Activated CD4-positive, alpha-beta T cell treated with anti-CD3 and anti-CD28 coated beads for 1 hour (primary cell): ENCODE measurements at places on chromosomes 12 and 14.

- no peak for DNase-seq
These were observed 118.0 kb downstream of the TBX5 start for GRCh38 chr12:114287821-114288525.

- DNase-seq, result no peak
These were observed 49.2 kb downstream of the TESPA1 start for GRCh38 chr12:54935235-54935951.

DNA sequence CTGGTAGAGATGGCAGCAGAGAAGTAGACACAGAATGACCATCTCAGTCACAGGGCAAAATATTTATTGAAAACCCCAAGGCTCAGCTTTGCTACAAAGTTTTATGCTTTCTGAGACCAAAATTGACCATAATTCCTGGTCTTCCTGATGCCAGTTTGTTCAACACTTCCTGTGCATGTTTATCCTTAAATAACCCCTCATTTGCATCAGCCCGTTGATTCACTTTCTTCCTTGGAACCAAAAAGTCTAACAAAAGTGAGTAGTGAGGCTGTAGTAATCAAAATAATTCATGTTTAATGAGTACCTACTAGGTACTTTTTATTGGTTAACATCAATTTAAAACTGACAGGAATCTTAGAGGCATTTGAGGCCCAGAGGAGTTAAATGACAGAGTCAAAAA lies 51.7 kb downstream of the TRHDE start:
- DNase-seq, result no peak

DNA sequence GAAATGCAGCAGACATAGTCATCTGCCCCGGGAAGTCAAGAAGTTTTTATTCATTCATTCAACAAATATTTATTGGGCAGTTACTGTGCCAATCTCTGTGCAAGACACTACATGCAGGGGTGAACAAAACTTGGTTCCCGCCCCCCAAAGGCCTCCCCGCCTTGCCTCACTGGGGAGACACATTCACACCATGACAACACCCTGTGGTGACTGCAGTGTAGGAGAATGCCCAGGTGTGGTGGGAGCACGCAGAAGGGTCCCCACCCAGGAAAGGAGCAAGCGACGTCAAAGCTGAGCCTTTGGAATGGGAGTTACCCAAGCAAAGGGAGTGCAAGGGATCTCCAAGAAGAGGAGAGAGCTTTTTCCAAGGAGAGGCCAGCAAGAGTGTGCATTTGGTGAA lies 1.6 kb upstream of the AQP6 start:
- no peak for DNase-seq

DNA sequence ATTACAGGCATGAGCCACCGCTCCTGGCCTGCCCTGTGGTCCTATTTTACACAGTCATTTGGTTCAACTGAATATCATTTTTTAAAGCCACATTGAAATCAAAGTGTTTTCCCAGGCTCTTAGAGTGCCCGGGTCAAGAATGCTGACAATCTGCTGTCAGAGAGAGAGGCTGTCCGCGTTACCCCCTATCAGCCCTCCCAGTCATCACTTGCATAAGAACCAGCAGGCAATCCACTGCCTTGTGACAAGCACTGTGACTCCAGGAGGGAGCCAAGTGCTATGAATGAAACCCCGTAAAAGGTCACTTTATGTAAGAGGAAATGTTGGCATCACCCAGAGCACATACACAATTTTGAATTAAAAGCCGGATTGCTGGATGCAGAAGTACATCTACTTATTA lies 13.5 kb downstream of the PHLDA1 start:
- DNase-seq, result no peak

DNA sequence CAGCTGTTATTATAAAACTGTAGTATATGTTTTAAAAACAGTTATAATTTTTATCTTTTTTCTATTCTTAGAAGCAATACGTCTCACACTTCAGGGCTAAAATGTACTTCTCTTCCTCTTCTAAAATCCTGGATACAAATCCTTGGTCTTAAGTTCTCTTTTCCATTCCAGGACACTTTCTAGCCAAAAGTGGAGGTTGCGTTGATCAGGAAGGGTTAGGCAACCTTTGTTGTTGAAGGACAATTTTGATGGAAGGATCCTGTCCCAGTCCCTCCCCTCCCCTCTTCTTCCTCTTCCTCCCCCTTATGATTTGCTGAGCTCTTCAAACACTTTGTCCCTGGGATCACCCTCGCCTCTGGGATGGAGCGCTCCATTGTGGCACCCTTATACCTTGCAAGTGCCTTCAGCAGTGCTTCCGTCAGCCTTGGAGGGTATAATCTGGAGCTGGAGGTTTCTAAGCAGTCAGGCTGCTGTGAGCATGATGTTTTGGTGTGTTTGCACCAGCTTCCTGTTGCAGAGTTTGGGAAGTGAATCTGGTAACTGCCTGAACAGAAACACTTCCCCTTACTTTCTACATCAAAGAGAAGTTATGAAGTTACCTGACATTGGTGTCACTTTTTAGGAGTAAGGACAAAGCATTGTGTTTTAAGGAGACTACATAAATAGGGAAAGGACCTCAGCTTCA lies 87.4 kb upstream of the SLC38A2 start:
- no peak for DNase-seq

GRCh38 chr14:100372357-100373048 lies 49.4 kb downstream of the SLC25A47 start:
- no peak for DNase-seq

GRCh38 chr12:16605642-16606116 lies 283 bp downstream of the LMO3 start:
- DNase-seq, result no peak

DNA sequence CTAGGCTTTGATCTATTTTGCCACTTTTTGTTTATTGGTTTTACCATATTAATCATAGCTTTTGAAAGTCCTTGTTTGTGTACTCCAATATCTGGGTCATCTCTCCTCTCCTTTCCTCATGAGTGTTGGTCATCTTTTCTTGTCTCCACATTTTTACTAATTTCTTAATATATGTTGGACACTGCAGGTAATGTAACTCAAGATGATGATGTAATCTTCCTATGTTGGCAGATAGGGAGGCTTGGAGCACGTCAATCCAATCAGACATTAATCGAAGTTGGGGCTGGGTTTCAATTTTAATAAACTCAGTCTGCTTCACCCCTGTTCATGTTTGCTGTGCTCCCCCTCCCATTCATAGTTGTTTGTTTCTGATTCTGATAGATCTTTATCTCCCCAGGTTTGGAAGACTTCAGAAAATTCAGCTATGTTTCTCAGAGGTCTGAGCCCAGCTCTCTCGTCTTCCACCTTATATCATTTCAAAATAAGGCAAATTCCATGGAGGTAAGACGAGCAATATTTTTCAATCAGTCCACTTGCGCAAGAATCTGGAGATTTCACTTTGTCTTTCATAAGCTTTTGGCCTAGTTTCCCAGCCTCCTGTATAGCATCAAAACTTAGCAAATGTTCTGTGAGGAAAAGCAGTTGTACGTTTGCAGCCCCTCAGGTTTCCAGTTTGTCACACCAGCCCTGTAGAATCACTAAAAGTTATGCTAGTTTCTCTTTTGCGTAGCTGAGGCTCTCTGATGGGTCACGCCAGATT lies 504.1 kb downstream of the TMTC2 start:
- no peak for DNase-seq

DNA sequence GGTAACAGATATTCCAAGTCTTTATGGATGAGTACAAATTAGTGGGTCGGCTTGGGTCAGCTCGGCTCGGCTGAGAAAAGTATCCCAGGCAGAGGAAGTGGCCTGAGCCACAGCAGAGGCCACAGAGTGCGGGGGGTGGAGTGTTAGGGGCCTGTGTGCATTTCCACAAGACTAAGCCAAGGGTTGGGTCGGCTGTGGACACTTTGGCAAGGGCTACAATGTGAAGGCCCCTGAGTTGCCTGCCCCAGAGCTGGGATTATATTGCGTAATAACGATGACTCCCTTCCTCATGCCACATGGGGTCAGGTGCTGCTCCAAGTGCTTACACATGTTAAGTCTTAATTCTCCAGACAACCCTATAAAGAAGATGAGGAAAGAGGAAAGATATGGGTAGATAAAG lies 11.4 kb downstream of the EVL start:
- no peak for DNase-seq
